Psoas muscle (tissue), 8 donors: ENCODE measurements at places on chromosomes 7 and 10. TPM values are rescaled to one million over a fixed set of nuclear protein-coding genes. Genes with fewer than 3 reads are reported as not detected.

CALML3 gene
- not detected for total RNA-seq

VSTM2A gene
- not detected for total RNA-seq

PTPRZ1 gene
- total RNA-seq: 0.30 TPM

CACNA2D1 gene
- total RNA-seq: 139 TPM

IL15RA gene
- total RNA-seq: 10.9 TPM

SLC39A12 gene
- not detected for total RNA-seq

CCDC146 gene
- total RNA-seq: 1.2 TPM

AKR1C8 gene
- not detected for total RNA-seq

VWC2 gene
- total RNA-seq: not detected

GGCT gene
- total RNA-seq: 16.9 TPM

SFTPA1 gene
- total RNA-seq: 0.54 TPM

CTNNA3 gene
- 30.9 TPM for total RNA-seq

SH2D4B gene
- total RNA-seq: not detected

TAS2R4 gene
- 0.34 TPM for total RNA-seq

PALD1 gene
- total RNA-seq: 2.8 TPM

STN1 gene
- 18.3 TPM for total RNA-seq

ATRNL1 gene
- total RNA-seq: 5.6 TPM

TBX20 gene
- not detected for total RNA-seq

WDR86 gene
- 0.29 TPM for total RNA-seq

TRIM73 gene
- 0.27 TPM for total RNA-seq

SHOC2 gene
- total RNA-seq: 34.8 TPM

MMRN2 gene
- total RNA-seq: 29.0 TPM

ANXA8L1 gene
- total RNA-seq: not detected

HOXA9 gene
- 0.81 TPM for total RNA-seq

CTTNBP2 gene
- 1.8 TPM for total RNA-seq

FKBP6 gene
- not detected for total RNA-seq

STEAP1B gene
- total RNA-seq: 0.86 TPM

PLXNA4 gene
- 1.6 TPM for total RNA-seq

FAM25G gene
- total RNA-seq: not detected
